ENCODE measurements at places on chromosomes 5 and 9.

DNA sequence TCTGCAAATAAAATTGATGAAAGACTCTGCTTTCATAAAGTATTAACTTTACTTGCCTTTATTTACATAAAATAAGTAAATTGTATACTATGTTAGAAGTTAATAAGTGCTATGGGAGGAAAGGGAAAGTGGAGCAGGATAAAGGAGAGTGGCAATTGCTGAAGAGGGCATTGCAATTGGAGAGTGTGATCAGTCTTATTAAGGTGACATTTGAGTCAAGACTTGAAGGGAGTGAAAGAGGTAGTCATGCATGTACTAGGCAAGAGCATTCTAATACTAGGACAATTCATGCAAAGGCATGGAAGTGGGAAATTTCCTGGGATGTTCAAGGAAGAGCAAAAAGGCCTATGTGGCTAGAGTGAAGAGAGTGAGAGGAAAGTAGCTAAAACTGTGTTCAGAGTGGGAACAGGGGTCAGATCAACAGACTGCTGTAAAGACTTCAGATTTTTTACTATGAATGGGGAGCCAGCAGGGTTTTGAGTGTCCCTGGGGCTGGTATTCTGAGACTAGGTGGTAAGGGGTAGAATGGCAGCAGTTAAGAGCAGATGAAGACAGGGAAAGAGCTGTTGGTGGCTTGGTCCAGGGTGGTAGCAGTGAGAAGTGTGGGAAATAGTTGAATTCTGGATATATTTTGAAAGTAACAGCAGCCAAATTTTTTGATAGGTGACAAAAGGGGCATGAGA is 182.3 kb upstream of the RIOK2 start:
- no peak for DNase-seq

DNA sequence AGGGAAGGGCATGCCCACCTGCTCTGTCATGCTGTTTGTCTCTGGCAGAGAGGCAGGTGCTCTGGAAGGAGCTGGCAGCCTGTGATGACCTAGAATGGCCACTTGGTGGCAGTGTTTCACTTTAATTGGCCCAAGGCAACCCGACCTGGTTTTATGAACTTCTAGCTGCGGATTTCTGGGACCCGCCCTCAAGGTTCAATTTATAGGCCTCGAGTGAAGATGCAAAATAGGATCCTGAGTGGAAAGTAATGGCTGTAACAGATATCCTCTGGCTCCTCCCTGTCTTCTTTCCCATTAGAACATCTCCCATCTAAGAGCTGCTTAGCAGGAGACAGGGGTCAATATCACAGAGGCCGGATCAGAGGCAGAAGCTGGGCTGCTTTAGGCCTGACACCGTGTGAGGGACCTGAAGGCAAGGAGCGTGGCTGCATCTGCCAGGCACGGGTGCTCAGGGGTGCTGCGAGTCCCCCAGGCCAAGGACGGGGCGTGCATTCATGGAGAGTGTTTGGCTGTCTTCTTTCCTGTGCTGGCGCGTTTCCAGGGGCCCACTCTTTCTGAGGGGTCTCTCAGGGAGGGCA is 56.7 kb upstream of the SLC28A3 start:
- DNase-seq = peak; percentile 36

DNA sequence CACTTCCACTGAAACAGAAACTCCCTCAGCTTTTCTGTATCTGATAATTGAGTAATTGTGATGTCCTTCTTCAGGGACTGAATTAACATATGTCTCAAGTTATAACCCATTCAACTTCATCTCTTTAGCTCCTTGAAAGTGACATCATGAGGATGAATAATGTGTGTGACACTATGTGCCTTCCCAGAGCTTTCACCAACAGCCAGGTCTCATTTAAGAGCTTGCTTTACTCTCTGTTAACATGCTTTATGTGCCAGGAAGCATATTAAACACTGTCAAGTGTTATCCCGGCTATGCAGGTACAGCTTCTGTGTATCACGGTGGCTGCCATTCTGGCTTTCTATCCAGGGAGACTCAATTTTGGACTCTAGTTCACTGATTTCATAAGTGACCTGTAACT is 799.9 kb downstream of the CDH12 start:
- no peak for DNase-seq

- no peak for DNase-seq
Observed at GRCh38 chr9:20030671-20031070, 241.8 kb upstream of the SLC24A2 start.

DNA sequence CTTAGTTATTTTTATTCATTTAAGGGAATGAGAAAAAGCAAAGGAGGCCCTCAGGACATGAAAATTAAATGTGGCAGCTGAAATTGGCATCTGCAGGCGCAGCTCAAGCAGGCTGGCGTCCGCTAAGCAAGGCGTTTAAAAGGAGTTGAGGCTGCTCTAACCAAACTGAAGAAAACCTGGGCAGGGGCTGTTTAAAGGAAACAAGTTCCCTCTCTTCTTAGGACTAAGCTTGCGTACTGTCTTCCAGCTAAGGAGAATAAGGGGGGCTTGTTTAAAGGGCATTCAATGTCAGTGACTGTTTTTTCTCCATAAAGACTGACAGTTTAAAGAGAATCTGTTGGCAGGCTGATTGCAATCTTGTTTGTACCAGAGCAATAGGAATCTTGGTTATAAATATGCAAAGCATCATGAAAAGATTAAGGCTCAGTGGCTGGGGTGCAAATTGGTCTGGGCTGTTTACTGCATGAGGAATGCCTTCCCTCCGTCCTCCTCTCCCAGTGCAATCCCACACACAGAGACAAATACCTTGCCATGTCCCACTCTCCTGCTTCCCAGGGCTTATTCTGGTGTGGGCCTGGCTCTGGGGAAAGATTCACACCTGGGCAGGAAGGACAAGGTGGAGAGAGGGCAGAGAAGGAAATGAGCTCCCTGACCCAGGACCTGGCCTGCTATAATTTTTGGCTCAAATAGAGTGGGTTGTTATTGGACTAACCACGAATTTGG is 85.9 kb upstream of the LIFR start:
- DNase-seq = no peak

GRCh38 chr9:36337002-36337401 is 63.1 kb downstream of the RNF38 start:
- DNase-seq = no peak

DNA sequence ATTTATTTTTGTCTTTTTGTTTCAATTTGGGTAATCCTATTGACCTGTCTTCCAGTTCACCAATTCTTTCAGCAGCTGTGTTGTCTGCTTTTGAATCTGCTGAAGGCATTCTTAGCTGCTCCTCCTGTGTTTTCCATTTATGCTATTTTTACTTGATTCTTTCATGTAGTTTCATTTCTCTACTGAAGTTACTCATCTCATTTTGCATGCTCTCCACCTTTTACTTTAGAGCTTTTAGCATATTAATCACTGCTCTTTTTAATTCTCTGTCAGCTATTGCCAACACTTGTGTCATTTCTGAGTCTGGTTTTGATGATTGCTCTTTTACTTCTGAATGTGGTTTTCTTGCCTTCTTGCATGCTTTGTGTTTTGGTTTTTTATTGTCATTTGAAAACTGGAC is 496.0 kb upstream of the CLINT1 start:
- no peak for DNase-seq

DNA sequence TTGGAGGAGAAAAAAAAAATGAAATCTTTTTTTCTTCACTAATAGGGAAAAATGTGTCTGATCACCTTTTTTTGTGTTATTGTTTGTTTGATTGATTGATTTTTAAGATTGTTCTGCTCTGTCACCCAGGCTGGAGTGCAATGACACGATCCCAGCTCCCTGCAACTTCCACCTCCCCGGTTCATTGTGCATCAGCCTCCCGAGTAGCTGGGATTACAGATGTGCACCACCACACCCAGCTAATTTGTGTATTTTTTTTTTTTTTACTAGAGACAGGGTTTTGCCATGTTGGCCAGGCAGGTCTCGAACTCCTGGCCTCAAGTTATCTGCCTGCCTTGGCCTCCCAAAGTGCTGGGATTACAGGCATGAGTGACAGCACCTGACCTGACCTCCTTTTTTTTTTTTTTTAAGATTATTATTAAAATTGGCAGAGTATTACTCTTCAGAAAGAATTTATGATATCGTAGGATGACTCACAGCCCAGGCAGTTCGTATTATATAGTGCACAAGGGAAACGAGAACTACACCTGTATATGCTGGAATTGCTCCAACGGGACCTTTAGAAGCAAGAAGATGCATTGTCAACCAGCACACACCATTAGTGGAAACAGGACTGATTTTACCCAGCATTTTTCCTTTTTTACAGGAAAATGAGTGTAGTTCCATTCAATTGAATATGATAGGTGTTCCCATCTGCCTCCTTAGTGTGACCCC is 27.7 kb downstream of the FUBP3 start:
- DNase-seq = no peak

- no peak for DNase-seq
Observed at GRCh38 chr5:42631241-42631640, 125.4 kb upstream of the CCDC152 start.

DNA sequence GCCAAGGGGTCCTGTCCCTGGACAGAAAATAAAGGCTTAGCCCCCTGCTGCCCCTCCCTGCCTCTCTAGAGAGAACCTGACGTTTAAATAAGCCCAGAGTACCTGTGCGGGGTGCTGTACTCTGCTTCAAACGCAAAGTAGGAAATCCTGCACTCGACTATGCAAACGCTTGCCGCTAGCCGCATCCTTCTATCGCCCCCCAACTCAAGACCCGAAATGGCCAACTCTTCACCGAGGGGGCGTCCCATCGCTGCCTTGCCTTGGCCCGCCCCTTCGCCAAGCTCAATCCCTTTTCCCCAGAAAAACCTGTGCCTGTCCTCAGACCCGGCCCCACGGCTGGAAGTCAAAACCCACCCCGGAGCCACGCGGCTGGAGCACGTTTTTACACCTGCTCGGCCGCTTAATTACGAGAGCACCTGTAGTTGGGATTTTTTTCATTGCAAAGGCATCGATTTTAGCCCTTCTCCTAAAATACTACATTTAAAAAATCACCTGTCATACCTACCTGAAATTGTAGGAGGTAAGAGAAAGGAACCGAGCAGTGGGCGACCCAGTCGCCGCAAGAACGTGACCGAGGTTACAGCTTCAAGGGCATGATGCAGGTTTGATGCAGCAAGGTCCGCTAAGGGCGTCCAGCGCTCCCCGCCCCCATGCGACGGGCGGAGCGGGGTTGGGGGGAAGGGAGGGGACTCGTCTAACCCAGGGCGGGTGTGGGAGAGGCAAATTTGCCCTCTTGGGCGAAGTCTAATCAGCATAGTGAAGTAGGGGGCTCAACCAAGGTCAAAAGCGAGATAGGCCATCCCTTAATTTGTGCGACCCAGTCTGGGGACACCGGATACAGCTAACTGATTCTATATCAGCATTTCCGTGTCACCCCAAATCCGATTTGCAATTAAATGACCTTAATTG is 3.5 kb downstream of the ELAVL2 start:
- no peak for DNase-seq

- DNase-seq = no peak
Observed at GRCh38 chr5:39080597-39081204, 6.5 kb upstream of the RICTOR start.

- DNase-seq = no peak
Observed at GRCh38 chr9:109969573-109970237, 189.7 kb downstream of the PALM2AKAP2 start.

DNA sequence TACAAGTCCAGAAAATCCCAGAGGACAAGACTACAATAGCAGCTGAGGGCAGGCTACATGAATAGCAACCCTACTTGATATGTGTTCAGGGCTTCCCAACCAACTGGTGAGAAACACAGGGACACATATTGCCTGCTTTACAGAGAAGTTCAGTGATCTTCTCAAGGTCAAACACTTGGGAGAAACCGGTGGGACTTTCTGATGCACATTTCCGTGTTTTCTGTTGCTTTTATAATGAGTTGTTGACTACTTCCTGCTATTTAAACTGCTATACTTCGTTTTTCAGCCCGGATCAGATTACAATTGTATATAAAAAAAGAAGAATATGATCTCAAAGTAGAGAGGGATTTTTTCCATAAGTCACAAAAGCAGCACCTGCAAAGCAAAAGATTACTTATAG is 175.1 kb downstream of the SNX18 start:
- DNase-seq = no peak

DNA sequence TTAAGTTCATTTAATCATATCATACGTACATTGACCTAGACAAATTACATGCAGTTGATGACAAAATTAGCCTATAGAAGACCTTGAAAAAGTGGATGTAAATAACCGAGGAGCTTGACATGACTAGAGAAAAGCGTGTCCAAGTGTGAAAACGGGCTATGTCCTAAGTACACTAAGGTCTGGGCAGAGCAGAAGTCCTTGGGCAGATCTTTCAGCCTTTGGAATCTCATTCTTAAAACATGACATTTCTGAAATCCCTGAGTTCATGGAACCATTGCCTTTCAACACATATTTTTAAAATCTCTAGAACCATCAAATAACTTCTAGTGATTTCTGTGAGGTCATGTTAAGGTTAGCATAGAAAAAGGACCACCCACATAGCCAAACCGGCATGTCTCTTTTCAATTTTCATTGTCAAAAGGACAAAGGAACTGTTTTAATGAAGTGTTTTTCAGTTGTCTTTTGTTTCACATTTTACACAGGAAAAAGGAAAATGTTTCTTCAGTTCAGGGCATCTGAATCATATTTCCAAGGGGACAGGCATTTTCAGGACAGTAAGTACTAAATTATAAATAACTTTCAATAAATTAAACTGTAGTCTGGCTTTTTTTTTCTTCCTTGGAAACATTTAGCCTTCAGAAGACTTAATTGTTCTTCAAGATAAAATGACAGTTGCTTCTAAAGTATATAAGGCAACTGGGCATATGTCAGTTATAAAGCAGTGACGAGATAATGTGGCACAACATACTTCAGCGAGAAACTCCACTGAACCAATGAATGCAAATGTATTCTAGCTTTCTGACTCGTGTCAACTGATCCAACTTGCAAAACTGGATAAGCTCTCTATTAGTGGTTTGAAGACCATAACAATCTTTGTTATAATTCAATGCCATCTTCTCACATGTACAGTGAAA is 416.8 kb downstream of the NFIB start:
- no peak for DNase-seq

- DNase-seq = no peak
Observed at GRCh38 chr9:120366644-120367019, 213.3 kb downstream of the CDK5RAP2 start.

GRCh38 chr5:2128686-2129355 is 246.1 kb upstream of the IRX4 start:
- no peak for DNase-seq

- DNase-seq = no peak
Observed at GRCh38 chr5:1278216-1278615, 16.7 kb downstream of the TERT start.

GRCh38 chr5:143758015-143758414 is 53.9 kb upstream of the HMHB1 start:
- DNase-seq = no peak

- DNase-seq = no peak
Observed at GRCh38 chr9:79430619-79431018, 141.1 kb upstream of the TLE4 start.

GRCh38 chr5:27172693-27173092 is 134.3 kb upstream of the CDH9 start:
- no peak for DNase-seq

DNA sequence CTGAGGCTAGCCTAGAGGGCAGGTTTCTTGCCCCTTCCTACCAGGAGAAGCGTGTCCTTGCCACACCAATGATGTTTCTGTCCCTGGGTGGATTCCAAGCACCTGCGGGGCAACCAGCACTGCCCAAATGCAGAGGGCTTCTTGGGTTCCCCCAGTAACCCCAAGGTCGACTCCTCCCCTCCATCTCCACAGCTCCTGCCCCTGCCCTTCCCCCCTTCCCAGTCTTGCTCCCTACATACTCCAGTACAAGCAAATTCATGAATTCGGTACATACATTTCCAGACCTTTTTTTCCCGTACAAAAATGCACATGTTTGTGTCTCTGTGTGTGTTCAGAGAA is 12.8 kb upstream of the JADE2 start:
- DNase-seq = no peak

GRCh38 chr5:43303242-43303641 is 10.0 kb downstream of the HMGCS1 start:
- DNase-seq = no peak

- DNase-seq = no peak
Observed at GRCh38 chr9:11702548-11702947, 990.6 kb upstream of the TYRP1 start.
